ENCODE measurements at places on chromosomes 1 and 21. TPM values are rescaled to one million over a fixed set of nuclear protein-coding genes. Genes with fewer than 3 reads are reported as not detected.

LCE2A gene
- total RNA-seq = not detected

HSF2BP gene
- 0.90 TPM for total RNA-seq

INTS7 gene
- total RNA-seq = 20.3 TPM

RAVER2 gene
- 6.7 TPM for total RNA-seq

THBS3 gene
- 13.1 TPM for total RNA-seq

CD46 gene
- total RNA-seq = 76.1 TPM

RIPPLY3 gene
- total RNA-seq = not detected

RTCA gene
- 29.6 TPM for total RNA-seq

HTR6 gene
- total RNA-seq = not detected

ZNF648 gene
- total RNA-seq = not detected

INKA2 gene
- 2.2 TPM for total RNA-seq

OR6N1 gene
- not detected for total RNA-seq

LAMTOR5 gene
- total RNA-seq = 177 TPM

DNA sequence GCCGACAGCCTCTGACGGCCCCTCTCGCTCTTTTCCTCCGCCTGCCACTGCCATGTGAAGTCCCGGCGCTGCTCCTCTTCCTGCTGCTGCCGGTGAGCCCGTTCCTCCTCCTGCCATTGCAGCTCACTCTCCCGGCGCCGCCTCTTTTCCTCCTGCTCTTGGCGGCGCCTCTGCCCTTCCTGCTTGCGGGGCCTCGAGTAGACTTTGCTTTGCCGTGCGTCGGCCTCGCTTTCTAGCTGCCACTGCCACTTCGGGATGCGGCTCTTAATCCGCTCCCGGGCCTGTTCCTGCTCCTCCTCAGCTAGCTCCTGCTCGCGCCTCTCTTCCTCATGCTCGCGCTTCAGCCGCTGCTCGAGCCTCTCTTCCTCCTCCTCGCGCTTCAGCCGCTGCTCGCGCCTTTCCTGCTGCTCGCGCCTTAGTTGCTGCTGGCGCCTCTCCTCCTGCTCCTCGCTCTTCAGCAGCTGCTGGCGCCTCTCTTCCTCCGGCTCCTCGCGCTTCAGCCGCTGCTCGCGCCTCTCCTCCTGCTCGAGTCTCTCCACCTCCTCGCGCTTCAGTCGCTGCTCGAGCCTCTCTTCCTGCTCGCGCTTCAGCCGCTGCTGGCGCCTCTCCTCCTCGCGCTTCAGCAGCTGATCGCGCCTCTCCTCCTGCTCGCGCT, 4.3 kb downstream of the TCHH start:
- DNase-seq = peak; percentile 36

- DNase-seq = no peak
Observed at GRCh38 chr1:97331165-97331564, 589.7 kb downstream of the DPYD start.

DNA sequence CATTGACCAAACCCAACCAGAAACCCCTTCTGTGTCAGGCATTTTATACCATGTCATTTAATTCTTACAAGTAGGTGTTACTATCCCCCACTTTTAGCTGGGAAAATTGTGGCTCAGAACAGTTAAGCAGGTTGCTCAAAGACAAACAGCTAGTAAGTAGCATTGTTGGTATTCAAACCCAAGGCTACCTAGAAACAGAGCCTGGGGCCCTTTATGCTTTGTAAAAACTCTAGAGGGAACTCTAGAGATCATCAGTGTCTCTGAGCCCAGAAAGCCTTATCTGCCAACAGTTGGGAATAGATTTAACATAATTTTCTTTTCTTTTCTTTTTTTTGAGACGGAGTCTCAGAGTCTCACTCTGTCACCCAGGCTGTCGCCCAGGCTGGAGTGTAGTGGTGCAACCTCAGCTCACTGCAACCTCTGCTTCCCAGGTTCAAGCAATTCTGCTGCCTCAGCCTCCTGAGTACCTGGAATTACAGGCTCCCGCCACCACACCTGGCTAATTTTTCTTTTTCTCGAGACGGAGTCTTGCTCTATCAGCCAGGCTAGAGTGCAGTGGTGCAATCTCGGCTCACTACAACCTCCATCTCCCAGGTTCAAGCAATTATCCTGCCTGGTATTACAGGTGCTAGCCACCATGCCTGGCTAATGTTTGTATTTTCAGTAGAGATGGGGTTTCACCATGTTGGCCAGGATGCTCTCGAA, 48.5 kb upstream of the OSBPL9 start:
- DNase-seq = no peak

DNA sequence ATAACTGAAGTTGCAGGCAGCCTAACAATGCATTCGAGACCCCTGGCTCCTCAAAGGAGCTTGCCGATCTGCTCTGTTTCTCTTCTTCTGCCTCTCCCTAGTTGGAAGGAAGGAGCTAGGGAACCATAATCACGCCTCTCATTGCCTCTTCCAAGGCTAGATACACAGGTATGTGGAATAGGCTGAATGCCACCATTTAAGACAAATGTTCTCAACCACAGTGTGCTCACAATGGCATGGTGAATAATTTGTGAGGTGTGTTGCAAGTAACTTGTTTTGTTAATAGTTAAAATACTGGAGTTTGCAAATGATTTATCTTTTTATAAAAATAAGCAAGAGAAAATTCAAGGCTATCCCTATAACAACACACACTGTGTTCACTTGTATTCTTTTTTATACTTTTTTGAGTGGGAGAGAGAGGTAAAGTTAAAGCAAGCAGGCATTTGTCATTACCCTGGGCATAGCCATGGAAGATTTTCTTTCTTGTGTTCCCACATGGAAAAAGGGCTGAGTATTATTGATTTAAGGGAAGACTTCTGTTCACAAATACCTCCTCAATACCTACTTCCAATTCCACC, 45.4 kb upstream of the SYT6 start:
- no peak for DNase-seq

DNA sequence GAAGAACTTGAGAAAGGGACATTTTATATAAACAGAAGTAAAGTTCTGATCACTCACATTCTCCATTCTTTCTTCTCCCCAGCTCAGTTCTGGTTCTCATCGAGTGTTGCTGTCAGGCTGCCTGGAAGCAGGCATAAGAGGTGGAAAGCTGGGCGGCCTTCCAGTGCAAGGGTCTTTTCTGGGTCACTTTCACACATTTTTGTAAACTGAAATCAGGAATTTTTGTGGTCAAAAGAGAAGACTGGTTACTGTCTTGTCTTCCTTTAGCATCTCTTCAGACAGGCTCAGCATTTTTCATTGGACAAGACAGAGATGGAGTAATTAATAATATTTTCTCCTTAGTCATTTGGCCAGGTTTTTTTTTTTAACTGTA, 93.7 kb downstream of the CTH start:
- peak; percentile 18 for DNase-seq

DNA sequence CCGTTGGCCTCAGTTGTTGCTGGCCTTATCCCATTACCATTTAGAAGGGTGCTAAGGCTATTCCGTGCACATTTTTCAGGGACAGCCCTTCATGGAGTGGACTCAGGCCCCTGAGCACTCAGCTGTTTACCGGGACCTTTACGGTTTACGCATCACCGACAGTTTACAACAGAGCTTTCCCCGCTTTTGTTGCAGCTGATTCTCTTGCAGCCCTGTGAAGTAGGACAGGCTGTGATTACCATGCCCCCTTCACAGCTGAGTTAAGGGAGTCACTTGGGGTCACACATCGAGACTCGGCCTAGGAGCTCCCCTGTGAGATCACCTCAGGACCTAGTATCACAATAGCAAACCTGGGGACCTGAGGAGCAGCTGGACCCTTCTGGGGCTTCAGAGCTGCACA, 41.9 kb downstream of the PTPRF start:
- no peak for DNase-seq

DNA sequence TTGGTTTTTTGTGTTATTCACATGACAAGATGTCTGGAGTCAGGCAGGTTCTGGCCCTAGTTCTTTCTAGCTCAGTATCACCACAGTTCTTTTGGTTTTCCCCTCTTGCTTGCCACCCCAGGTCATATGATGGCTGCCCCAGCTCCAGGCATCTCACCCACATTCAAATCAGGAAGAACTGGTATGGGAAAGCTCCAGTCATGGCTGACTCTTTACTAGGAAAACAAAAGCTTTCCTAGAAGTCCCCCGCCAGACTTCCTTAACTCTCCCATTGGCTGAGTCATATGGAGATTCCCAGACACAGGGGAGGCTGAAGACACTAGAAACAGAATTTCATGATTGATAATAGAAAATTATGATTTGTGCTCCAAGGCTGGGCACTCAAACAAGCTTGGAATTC, 22.1 kb upstream of the EYA3 start:
- DNase-seq = peak; percentile 58

- DNase-seq = no peak
Observed at GRCh38 chr21:44761011-44761729, 40.5 kb downstream of the UBE2G2 start.

GRCh38 chr1:16130827-16131226, 25.0 kb downstream of the EPHA2 start:
- no peak for DNase-seq

- DNase-seq = no peak
Observed at GRCh38 chr1:66999640-67000400, 54.1 kb downstream of the SLC35D1 start.

- no peak for DNase-seq
Observed at GRCh38 chr1:169779150-169779549, 15.6 kb downstream of the METTL18 start.

GRCh38 chr1:222927031-222927430, 112.2 kb downstream of the DISP1 start:
- DNase-seq = no peak

DNA sequence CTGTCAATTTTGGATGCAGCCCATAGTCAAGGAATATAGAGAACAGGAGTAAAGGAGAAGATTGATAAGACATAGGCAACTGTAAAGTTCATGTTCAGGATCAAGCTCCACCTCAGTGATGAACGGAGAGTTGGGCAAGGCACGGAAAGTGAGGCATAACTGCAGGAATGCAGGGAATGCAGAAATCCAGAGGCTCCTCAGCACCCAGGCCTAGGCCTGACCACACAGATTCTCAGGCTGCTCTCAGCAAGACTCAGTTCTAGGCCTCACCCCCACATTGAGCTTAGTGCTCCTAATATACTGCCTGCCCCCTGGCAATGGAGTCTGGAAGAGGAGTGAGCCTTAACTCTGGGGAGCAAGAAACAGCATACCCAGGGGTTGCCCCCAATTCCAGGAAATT, 36.3 kb upstream of the S1PR1 start:
- peak; percentile 93 for DNase-seq

DNA sequence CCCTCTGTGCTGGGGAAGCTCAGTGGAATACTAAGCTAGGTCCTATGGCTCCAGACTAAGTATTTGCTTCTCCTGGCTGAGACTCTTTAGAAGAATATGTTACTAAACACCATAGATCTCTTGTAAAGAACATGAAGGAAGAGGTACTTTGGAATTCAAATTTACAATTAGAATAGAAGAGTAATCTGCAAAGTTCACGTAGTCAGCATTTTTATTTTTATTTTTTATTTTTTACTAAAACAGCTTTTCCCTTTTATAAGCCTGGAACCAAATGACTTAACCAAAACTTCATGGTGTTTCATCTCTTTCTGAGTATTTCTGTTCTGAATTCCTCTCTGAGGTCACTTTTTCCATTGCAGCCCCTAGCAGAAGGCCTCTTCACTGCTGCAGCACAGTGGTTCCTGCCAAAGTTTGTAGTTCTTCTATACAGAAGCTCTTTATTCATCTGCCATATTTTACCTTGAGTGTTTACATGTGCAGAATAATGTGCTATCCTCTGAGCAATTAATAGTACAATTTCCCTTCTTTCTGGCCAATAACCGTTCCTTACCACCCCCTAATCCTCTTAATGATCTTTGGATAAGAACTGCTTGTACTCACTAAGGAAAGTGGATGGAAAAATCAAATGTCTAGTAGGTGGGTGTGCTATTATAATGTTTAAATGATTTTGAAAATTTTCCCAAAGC, 27.2 kb downstream of the TSEN15 start:
- DNase-seq = peak; percentile 36

DNA sequence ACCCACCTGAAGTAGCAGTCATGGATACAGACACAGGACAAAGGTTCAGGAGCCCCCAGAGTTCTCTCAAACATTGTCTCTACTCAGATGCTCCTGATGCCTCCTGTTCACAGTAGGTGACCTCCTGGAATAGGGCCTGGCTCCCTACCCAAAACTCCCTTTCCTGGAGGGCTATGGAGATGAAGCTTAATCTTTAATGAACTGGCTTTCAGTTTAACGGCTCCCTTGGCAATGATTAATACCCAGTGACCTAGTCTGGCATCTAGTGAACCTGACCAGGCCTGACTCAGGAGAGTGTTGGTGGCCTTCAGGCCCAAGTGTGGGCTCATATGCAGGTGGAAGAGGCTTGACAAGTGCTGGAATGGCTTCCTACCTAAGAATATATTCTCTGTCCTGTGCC, 65.2 kb upstream of the TRABD2B start:
- DNase-seq = no peak

- DNase-seq = peak; percentile 47
Observed at GRCh38 chr1:19597496-19598309, 46.4 kb upstream of the NBL1 start.

- DNase-seq = no peak
Observed at GRCh38 chr1:208028526-208028925, 117.6 kb upstream of the CD34 start.

DNA sequence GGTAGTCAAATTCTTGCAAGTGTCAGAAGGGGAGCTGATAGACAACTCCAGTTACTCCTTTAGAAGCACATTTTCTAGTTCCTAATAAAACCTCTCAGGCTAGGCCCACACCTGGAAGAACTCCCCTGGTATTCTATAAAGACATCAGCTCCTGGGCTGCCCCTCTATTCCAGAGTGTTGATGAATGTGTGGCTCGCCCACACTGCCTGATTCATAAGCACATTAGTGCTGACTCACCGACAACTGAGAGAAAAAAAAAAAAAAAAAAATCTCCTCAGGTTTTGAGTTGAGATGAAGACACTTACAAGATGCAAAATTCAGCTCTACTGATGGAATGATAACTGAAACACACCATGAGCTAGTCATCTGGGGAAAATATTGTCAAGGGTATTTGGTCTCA, 188.1 kb downstream of the TNR start:
- DNase-seq = no peak

- peak; percentile 70 for DNase-seq
Observed at GRCh38 chr1:161367684-161368400, at the start of gene CFAP126. Gene CFAP126, minus strand, starts transcription at chr1:161367876. Its CDS starts 8 bp downstream, at chr1:161367868.

DNA sequence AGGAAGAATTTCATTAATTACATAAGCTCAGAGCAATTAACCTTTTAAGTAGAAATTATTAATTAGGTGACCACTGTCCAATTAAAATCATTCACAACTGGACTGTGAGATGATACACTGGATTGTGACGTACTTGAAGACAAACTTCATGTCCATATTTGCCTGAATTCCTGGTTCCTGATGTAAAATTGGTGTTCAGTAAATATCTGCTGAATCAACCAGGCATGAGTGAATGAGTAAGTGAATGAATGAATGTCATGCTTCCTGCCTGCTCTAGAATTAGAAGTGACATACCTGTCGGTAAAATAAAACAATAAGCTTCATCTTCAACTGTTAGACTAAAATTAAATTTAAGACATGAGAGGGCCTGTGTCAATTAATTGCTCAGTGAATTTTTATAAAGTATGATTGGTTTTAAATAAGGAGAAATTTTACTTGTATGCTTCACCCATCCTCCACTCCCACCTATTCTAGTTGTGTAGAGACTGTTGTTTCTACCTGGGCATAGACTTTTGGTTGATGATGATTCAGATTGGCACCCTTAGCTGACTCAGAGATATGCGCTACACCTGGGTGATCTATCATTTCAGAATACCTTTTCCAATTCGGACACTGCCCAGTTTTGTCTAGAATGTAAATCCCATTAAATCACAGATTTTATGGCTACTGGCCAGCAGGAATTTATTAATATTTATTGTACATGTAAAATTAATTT, 56.9 kb upstream of the PTGS2 start:
- no peak for DNase-seq

GRCh38 chr1:111392042-111392441, 35.5 kb downstream of the OVGP1 start:
- DNase-seq = no peak

- peak; percentile 22 for DNase-seq
Observed at GRCh38 chr1:11680270-11681070, 478 bp downstream of the MAD2L2 start.

All from IMR-90 (cell line).